ENCODE measurements at places on chromosomes 3 and 15. TPM values are rescaled to one million over a fixed set of nuclear protein-coding genes. Genes with fewer than 3 reads are reported as not detected.

IL17RB gene
- 1.3 TPM for polyA plus RNA-seq

CEMIP gene
- polyA plus RNA-seq = 0.23 TPM

MELTF gene
- 2.4 TPM for polyA plus RNA-seq

KLF15 gene
- 36.2 TPM for polyA plus RNA-seq

GHRL gene
- polyA plus RNA-seq = 0.25 TPM

GRCh38 chr3:17129556-17129955 lies 244.8 kb downstream of the PLCL2 start:
- DNase-seq = no peak

- no peak for DNase-seq
These were observed 187.1 kb downstream of the RAP2B start for GRCh38 chr3:153349108-153349499.

GRCh38 chr3:171328419-171329082 lies 131.7 kb downstream of the TNIK start:
- DNase-seq = no peak

DNA sequence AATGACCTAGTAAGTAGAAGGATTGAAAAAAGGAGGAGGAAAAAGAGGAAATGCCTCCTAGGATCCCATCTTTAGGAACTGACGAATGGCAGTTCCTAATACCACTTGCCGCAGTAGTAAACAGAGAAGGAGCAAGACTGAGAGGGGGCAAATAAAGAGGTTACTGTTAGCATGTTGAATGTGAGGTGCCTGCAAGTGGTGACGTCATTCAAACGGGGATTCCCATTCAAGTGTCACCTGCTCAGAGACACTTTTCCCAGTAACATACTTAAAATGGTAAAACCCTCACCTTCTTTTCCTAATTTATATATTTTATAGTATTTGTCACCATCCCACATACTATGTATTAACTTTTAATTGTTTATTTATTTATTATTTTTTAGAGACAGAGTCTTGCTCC lies 178.9 kb downstream of the IL5RA start:
- DNase-seq = no peak

- no peak for DNase-seq
These were observed 21.5 kb upstream of the CHD2 start for GRCh38 chr15:92878593-92879053.

- no peak for DNase-seq
These were observed 396.8 kb upstream of the TBL1XR1 start for GRCh38 chr3:177594096-177594495.

DNA sequence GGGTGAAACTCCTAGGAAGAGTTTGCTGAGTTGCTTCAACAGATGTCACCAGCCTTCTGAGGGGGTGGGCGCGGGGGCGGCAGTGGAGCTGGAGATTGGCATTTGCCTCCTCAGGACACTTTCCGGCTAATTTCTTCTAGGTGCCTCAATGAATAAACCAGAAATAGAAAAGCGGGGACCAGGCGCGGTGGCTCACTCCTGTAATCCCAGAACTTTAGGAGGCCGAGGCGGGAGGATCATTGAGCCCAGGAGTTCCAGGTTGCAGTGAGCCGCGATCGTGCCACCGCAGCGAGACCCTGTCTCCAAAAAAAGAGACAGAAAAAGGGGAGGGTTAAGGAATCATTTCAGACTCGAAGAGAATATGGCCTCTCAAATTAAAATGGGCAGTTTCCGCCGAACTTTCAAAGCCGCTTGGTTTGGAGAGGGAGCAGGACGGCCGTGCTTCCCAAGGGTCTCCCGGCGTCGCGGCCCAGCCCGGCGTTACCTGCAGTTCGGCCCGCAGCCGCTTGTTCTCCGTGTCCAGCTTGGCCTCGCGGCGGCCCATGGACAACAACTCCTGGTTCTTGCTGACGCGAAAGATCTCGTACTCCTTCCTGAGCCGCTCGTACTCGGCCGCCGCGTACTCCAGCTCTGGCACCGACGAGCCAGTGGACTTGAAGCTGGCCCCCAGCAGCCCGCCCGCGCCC lies 587 bp downstream of the NPHP3 start:
- peak; percentile 89 for DNase-seq

DNA sequence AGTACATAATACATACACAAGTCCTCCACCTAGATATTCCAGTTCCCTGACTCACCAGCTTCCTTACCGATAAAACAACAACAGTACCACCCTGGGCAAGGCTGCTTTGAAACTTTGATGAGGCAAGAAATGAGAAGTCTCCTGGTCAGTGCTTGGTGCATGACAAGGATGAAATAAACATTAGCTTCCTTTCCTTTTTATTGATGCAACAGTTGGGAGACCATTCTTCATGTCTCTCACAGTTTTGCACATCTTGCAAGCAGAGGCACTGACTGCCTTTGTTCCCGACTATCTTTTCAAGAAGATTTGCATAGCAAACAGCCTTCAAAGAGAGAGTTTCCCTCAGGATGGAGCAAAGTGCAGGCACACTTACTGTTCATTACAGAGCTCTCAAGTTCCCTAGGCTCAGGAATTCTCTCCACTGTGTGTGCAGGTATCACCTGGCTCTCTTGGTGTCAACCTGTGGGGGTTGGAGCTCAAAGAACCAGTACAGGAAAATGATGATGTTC lies 65.2 kb downstream of the MYLK start:
- DNase-seq = no peak

DNA sequence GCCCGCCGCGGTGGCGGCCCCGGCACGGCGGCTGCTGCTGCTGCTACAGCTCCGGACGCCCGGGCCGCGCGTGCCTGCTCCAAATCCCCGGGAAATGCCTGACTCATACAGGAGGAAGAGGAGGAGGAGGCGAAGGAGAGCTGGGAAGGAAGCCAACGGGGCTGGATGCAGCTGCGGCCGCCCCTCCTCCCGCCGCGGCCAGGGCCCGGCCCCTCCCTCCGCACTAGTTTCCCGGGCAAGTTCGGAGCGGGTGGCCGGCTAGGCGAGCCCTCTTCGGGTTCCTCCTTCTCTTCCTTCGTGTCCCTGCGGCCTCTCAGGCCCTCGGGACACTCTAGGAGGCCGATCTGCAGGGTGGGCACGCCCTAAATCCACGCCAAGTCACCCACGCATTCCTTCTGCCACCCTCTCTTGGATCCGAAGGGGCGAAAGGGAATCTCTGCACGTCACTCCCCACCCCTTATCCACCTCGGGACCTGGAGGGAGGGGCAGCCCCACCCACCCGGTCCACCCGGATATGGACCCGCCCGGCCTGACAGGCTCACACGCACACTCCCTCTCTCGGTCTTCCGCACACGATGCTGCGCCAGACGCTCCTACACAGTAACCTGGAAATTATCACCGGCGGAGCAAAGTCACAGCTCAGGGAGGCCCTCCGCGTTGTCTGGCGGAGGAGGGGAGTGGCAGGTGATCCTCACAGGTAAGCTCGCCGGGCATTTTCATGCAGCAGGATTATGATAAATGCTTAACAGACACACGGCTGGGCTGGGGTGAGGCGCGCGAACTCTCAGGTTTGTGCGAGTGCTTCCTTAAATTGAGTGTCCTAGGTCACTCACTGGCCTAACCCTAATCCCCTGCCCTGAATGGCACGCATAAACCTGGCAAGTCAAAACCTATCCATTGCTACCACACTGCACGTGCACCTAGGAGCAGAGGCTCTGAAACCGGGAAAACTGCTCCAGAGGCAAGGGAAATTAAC lies at the start of the genes OSBPL10 and ZNF860:
Gene OSBPL10, minus strand, starts transcription at position 57 of the 976 bp plus-strand sequence. CDS start 83 bp downstream, outside the sequence.
Gene ZNF860, plus strand, starts transcription at position 545 of the 976 bp plus-strand sequence. CDS start 7,330 bp downstream, outside the sequence.
- DNase-seq = peak; percentile 96

DNA sequence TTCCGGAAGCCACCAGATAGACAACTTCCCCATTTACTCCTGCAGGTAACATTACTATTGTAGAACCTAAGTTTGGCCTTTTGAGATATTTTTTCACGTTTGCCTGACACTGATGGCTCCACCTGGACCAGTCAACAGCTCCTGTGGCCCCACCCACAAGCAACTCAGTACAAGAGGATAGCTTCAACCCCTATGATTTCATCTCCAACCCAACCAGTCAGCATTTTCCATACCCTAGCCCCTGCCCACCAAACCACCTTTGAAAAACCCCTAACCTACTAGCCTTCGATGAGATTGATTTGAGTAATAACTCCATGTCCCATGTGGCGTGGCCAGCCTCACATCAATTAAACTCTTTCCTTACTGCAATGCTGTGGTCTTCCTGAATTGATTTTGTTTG lies 950 bp upstream of the EHHADH start:
- no peak for DNase-seq

DNA sequence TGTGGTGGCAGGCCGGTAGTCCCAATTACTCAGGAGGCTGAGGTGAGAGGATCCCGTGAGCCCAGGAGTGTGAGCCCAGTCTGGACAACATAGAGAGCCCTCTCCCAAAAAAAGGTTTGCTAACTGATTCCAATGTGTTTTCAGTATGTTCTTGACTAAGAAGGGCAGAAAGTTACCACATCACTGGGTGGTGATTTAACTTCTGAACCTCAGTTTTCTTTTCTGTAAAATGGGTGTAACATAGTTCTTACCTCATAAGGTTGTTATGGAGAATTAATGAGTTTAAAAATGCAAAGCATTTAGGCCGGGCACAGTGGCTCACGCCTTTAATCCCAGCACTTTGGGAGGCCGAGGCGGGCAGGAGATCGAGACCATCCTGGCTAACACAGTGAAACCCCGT lies 28.5 kb upstream of the RAF1 start:
- DNase-seq = no peak

DNA sequence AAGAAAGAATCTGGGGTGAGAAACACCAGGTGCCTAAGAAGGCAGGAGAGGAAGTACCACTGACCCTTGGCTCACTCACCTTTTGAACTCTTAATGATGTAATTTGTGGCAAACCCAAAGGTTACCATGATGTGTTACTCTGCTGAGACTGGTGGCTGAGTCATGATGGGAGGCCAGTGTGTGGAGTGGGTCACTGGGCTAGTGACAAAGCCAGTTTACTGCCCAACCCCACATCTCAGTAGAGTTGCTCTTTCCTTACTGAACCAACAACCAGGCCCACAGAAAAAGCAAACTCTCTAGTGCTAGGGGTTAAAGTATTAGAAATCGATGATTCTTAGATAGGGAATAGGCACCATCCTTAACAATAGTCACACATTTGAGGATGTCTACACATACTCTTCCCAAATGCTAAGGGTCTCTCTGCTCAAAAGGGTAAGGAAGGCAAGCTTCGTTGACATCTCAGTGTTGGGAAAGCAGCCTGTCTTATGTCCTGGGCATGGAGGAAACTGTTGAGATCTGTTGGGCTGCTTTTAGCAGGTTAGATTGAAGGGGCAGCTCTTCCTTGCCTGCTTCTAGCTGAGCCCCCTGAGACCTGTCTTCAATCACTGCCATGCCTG lies 3.1 kb downstream of the RBP2 start:
- no peak for DNase-seq

- DNase-seq = no peak
These were observed 633.1 kb upstream of the TBL1XR1 start for GRCh38 chr3:177830411-177830849.

DNA sequence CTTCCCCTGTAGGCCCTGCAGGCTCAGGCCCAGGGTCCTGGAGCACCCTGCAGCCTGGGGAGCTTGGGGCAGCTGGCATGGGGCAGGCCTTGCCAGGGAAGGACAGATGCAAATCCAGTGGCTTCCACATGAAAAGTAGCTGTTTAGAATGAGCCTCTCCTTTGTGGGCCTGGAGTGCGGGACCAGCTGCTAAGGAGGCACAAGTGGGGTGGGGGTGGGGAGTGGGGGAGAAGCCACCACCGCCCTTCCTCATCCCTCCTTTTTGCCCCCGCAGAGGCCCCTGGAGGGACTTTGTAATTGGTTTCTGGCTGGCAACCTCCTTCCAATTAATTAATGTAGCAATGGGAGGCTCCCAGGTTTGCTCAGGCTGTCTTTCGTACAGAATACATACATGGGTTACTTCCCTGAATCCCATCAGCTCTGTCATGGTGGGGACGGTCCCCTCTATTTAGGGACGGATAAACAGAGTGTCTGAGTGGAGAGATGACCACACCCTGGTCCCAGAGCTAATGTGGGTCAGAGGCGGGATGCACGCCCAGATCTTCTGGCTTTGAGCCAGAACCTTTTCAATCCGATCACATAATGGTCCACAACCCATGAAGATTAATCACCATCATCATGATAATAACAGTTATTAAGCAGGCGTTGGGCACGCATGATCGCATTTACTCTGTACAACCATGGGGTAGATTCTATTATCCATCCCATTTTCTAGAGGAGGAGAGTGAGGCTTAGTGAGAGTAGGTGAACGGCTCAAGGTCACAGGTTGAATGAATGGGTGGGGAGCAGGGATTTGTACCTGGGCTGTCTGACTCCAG lies 6.2 kb downstream of the CORO2B start:
- no peak for DNase-seq

DNA sequence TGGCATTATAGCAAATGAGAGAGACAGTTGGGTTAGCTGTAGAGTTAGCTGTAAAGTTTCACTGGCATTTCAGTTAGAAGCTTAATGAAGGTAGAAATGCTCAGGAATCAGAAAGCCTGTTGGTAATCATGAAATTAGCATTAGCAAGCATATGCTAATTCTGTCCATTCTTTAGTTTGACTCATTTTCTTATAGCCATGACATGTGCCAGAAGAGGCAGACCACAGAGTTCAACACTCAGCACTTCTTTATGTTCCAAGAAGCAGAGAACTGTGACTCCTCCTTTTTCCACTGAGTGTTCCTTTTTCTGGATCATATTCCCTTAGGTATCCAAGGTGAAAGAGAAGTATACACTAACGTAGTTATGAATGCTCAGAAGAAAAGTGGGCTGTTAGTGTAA lies 276.2 kb upstream of the SGO1 start:
- no peak for DNase-seq

DNA sequence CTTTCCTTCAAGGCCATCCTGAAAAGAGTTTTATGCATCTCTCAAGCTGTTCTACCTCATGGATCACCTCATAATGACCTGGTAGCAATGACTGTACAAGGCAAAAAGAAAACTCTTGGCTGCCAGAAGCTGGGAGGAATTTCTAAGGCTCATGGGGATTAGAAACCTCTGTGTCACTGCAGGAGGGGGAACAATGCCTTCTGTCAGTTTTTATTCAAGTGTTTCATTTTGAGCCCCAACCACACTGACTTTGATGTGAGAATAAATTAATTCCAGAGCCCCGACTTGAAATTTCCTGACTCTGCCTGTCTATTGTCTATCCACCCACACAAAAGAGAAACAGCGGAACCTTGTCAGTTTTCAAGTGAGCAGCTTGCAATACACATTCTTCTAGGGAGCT lies 58.7 kb upstream of the MRPL3 start:
- no peak for DNase-seq

DNA sequence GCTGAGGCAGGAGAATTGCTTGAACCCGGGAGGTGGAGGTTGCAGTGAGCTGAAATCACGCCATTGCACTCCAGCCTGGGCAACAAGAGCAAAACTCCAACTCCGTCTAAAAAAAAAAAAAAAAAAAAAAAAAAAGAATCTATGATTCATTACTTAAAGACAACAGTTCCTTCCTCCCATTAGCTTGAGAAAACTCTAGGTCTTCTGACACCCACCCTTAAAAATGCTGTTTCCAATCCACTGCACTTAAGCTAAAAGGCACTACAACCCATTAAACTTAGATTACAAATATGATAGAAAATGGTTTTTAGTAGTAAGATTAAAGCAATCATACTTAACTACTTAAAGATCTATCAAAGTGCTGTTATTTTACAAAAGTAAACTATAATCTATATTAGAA lies 40.0 kb upstream of the BHLHE40 start:
- no peak for DNase-seq

- DNase-seq = no peak
These were observed 28.3 kb upstream of the THBS1 start for GRCh38 chr15:39552556-39552955.

- no peak for DNase-seq
These were observed 183.1 kb upstream of the TLE3 start for GRCh38 chr15:70280781-70281180.

Data from right cardiac atrium (tissue), 5 donors.